ENCODE measurements at places on chromosomes 3 and 15.

DNA sequence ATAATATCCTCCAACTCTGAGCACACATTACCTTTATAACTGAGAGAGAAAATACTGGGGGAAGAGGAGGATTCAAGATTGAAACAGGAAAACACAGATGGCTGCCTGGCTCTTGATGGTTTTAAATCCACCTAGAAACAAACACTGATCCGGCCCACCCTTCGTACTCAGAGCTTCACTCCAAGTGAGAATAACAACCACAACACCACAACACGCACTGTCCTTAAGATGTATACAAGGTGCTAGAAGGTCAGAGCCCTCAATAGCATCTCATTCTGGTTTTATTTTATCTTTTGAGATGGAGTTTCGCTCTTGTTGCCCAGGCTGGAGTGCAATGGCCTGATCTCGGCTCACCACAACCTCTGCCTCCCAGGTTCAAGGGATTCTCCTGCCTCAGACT lies 9.9 kb downstream of the IP6K2 start:
- DNase-seq = no peak

DNA sequence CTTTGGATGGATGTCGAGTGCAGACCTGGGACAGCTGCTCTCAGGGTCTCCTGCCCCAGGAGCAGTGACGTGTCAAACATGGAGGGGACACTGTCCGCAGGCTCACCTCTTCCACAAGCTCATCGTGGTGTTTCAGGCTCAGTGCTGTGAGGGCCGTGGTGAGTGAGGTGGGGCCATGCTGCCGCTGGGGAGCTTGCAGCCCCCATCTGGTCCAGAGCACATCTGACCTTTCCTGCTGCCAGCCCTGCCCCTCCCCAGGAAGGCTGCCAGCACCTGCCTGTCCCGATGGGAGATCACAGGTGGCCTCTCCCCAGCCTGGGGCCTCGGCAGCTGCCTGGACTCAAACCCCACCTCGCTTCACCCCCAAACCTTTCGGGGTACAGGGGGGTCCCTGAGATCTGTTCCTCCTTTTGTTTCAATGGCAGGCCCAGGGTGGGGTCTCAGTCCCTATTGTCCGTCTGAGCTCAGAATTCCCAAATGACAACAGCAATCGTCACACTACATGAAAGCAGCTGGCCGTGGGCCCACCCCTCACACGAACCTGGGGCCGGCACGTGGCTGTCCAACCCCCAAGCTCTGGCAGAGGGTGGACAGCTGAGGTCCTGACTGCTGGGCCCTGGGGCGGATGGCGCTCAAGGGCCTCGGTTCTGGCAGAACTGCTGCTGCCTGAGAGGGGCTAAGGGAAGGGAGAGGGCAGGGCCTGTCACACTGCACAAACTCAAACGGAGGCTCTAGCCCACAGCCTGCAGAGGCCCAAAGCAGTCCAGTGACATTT lies 65.0 kb upstream of the RPL32 start:
- no peak for DNase-seq

DNA sequence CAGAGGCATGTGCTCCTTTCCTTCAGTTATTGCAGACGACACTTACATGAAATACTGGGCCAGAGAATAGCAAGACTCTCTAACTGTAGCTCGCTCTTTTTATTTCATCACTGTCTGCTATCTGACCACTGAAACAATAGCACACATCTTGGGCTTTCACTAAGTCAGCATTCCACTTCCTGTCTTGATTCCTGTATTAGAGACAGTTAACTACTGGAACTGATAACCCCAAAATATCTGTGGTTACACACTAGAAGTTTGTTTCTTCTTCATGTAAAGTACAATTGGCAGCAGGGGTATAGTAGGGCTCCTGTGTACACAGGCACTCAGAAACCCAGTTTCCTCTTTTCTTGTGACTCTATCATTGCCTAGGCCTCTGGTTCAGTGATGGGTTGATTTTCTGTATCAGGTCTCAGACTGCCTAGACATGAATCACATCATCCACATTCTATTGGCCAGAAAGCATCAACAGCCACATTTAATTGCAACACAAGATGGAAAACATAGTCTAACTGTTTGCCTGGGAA lies 230.2 kb upstream of the CD96 start:
- DNase-seq = no peak

- DNase-seq = no peak
Observed at GRCh38 chr3:150811984-150812383, 49.0 kb upstream of the SIAH2 start.

Measured in muscle of arm (tissue), 14 donors.